ENCODE measurements at places on chromosomes 3 and 15.

DNA sequence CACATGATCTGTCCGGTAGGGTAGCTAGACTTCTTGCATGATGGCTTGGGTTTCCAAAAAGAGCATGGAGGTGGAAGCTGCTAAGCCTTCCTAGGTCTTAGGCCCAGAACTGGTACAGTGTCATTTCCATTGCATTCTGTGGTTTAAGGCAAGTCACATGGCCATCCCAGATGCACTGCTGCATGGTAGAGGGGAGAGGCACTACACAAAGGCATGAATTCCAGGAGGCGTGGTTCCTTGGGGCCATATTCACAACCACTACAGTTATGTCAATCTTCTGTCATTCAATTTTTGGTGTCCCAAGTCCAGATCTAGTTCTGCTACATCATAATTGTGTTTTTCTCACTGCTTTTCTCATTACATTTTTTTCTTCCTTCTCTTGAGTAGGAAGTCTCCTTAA is 122.2 kb upstream of the CHRM5 start:
- DNase-seq, result no peak

GRCh38 chr3:76753599-76753998 is 286.3 kb upstream of the ROBO2 start:
- no peak for DNase-seq

DNA sequence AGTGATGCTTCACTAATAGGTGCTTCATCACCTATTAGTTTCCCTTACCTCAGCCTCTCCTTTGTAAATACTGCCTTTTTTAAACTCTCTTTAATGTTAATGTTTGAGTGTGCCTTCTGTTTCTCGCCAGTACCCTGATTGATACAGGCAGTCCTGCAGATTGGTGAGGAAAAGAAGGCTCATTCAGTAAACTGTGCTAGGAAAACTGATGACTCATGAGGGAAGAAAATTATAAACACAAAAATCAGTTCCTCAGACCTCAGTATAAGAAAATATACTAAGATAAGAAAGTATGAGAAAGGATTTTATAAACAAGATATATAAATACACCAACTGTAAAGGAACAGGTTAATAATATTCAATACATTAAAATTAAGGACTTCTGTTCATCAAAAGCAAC is 54.8 kb upstream of the OXTR start:
- DNase-seq, result no peak

- no peak for DNase-seq
Observed at GRCh38 chr15:91712286-91712685, 141.2 kb upstream of the SLCO3A1 start.

DNA sequence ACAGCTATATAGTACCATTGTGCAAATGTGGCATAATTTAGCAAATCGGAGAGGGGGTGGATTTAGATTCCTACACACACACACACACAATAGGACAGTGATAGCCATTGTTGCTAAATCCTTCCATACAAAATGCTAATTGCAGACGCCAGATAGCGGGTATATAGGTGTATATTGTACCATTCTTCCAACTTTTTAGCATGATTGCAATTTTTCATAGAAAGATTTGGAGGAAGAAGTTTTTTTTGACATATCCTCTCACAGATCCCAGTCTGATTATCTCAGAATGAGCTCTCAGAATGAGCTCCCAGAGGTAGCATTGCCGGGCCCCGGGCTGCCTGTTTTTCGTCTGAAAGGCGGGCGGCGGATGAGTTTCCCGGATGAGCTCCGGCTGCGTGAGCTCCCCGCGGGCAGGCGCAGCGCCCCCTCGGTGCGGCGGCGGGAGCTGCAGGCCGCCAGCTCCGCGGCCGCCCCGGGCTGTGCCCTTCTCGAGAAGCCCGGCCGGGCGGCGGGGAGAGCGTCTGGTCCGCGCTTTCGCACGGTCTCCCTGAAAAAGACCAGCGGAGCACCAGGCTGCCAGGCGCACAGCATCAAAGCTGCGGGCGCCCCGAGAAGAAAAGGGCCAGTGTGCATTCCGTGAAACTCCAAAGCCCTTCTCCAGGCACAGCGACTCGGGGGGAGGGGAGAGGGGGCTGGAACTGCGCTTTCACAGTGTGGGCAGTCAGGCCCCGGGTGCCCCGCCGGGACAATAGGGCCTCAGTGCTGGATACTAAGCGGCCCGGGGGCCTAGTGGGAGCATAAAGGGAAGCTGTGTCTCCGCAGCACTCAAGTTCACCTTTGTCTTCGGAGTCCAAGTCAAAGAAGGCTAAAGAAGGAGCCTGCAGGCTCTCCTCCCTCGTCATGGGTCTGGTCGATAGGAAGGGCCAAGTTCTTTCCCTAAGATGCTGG is 12.0 kb upstream of the SHC4 start:
- peak; percentile 93 for DNase-seq

GRCh38 chr3:48503401-48504050 is 448 bp downstream of the SHISA5 start:
- DNase-seq, result no peak
